Epithelial cell of proximal tubule (primary cell): ENCODE measurements at places on chromosomes 3 and 15.

DNA sequence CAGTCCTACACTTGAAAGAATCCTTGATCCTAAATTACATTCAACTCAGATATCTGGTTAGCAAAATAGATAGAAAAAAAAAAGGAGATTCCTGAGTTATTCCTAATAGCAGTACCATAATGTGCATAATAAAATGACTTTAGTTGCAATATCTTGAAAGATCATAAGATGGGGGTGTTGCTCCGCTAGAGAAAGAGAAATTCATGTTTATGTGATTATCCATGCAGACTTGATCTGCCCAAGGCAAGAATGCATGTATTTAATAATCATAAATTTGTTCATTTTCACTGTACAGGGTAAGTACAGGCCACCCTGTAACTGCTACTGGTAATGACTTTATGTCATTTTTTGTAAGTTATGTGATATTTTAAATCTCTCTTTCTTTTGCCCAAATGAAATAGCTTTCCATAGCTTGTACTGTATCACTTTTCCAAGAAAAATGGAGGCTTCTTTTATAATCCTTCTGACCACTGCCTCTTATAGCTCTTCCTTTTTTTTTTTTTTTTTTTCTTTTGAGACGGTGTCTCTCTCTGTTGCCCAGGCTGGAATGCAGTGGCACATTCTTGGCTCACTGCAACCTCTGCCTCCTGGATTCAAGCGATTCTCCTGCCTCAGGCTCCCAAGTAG is 84.6 kb downstream of the HCN4 start:
- no peak for DNase-seq

DNA sequence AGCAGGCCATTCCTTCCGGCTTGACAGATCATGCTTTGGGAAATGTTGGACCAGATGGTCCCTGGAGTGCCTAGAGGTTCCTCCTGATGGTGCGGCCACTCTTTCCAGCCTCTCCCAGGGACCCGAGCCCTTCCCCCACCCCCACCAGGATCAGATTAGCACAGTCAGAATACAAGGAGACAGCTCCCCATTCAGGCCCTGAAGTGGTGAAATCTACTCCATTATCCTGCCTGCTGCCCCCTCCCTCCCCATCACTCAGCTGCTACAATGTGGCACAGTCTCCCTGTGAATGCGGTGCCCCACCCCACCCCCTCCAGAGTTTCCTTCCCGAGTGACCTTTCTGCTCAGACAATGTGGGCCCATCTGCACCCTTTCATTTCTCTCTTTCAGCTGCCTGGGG is 29.4 kb downstream of the RNU5B-1 start:
- no peak for DNase-seq

DNA sequence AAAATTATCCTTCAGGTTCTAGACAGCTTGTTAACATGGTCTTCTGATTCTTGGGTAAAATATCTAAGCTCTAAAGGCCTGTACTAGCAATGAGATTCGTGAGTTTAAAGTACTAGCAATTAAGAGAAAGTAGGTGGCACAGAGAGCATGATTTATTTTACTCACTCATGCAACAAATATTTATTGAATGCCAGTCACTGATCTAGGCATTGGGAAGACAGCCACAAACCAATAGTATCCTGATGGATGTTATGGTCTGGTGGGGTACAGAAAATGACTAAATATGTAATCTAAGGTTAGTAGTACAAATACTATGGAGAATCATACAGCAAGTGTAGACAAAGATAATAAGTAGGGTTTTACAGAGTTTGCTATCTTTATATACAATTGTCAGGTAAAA is 751.3 kb downstream of the ZNF385D start:
- DNase-seq: no peak

- DNase-seq: no peak
Observed at GRCh38 chr15:66927201-66928077, 138.0 kb upstream of the SMAD3 start.

DNA sequence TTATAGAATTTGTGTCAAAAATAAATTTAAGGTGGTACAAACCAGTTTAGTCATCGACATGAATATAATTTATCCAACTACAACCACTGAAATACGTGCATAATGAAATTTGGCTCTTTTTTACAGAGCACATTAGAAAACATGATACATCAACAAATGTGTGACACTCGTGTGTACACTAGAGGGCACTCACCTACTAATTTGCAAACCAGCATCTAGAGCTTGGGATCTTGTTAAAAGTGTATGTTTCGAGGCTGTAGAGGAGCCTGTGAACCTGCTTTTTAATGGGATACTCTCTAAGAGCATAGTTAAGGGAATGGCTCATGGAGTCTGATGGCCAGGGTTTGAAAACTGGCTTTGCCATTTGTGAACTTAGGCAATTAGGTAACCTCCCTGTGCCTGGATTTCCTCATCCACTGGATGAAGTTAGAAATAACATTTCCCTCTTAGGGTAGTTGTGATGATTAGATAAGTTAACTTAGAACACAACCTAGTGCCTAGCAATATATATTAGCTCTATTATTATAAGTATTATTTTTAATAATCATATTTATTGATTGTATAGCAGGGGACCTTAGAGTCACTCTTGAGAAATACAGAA is 8.8 kb upstream of the CPOX start:
- no peak for DNase-seq

- DNase-seq: no peak
Observed at GRCh38 chr15:87618203-87618725, 638.3 kb downstream of the NTRK3 start.

DNA sequence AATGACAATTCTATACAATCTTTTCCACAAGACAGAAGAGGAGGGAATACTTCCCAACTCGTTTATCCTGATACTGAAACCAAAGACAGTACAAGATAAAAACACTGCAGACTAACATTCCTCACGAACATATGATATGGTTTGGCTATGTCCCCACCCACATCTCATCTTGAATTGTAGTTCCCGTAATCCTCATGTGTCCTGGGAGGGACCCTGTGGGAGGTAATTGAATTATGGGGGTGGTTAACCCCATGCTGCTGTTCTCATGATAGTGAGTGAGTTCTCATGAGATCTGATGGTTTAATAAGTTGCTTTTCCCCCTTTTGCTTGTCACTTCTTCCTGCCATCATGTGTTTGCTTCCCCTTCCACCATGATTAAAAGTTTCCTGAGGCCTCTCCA is 83.9 kb upstream of the PROK2 start:
- no peak for DNase-seq

DNA sequence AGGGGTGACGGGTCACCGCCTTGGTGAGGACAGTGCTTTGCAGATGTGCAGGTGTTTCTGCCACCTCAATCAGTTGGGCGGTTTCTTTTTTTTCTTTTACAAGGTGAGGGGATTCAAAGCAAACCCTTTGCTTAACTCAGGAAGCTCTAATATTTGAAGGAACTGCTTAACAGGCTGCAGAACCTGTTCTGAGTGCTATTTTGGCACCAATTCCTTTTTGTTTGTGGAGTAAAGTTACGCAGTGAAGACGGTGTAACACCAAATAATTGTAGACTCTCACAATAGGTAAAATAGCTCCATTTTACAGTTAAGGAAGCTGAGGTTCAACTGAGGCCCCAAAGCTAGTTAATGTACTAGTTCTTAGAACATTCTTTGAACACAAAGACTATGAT is 6.6 kb downstream of the GHRL start:
- DNase-seq: no peak

DNA sequence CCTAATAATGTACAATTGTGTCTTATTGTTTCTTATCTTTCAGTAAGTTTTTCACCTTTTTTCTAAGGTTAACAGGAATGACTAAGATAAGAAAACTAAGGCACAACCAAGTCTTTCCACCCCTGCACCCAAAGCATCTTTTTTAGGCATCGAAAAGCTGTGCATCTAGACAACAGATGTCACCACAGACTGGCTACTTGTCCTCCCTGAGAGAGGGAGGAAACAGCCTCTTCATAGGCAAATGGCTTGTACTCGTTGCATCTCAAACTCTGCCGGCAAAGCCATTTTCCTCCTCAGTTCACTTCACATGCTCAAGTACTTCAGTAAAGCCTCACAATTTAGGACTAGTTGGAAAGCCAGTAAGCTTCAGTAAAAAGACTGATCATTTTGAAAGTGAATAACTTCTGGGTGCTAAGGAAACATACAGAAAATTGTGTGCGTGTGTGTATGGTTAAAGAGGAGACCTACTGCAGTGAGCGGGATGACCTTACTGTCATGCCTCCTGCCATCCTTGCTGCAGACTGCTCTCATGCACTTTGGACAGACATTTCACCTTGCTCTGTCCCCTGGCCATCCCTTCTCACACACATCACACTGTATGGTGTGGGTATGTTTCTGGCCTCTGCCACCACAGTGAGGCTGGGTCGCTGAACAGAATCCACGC is 36.5 kb upstream of the HACD2 start:
- DNase-seq: no peak

DNA sequence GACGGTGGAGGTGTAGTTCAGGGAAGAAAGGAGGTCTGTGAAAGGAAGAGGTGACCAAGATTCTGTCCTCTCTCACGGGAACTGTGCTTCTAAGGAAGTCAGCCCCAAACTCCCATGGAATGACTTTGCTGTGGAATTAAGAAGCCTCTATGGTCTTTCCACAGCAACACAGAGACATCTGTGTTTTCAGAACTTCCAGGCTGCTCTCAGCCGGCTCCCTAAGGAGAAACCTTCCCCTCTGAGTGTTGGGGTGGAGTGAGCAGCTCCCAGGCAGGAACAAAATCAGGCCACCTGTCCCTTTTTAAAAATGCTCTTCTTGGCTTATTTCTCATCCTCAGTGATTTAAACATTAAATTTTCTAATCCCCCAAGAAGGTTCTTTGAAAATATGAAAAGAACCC is 53.3 kb upstream of the SNRK start:
- DNase-seq: no peak

DNA sequence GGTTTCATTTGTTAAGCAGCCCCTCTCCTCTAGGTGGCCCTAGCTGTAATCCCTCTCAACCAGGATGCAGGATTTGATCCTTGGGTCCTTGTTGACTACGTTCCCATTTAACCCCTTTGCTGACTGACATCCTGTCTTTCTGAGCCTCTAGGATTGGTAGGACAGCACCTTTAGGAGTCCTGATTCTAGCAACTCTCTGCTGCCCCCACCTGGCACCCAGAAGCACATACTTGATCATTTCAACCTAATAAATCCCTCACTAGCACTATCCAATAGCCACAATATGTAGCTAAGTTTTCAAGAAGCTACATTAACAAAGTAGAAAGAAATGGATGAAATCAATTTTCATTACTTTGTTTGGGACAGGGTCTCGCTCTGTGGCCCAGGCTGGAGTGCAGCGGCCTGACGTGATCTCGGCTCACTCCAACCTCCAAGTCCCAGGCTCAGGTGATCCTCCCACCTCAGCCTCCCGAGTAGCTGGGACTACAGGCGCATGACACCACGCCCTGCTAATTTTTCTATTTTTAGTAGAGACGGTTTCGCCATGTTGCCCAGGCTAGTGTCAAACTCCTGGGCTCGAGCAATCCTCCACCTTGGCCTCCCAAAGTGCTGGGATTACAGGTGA is 28.3 kb downstream of the RSL24D1 start:
- DNase-seq: peak; percentile 29

DNA sequence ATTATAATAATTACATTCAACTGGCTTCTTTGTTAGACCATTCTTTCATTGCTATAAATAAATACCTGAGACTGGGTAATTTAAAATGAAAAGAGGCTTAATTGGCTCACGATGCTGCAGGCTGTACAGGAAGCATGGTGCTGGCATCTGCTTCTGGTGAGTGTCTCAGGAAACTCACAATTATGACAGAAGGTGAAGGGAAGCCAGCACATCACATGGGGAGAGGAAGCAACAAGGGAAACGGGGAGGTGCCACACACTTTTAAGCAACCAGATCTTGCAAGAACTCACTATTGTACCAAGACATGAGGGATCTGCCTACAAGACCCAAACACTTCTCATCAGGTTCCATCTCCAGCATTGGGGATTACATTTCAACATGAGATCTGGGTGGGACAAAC is 413.1 kb upstream of the ARRDC4 start:
- no peak for DNase-seq

DNA sequence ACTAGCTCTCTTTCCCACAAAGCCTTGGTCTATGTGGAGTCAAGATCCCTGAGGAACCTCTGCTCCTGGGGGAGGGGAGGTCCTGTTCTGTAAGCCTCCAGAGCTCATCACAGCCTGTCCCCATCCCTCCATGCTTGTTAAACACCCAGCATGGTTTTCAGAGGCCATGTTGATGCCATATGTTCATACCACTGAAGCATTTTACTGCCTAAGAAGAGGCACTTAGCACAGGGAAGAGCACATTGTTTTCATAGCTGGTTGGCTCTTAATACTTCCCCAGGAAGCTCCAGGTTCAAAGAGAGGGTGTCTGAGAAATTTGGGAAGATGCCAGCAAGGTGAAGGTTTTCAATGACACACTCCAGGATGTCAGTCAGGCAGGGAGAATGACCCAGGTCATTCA is 25.6 kb downstream of the CPNE4 start:
- DNase-seq: no peak

DNA sequence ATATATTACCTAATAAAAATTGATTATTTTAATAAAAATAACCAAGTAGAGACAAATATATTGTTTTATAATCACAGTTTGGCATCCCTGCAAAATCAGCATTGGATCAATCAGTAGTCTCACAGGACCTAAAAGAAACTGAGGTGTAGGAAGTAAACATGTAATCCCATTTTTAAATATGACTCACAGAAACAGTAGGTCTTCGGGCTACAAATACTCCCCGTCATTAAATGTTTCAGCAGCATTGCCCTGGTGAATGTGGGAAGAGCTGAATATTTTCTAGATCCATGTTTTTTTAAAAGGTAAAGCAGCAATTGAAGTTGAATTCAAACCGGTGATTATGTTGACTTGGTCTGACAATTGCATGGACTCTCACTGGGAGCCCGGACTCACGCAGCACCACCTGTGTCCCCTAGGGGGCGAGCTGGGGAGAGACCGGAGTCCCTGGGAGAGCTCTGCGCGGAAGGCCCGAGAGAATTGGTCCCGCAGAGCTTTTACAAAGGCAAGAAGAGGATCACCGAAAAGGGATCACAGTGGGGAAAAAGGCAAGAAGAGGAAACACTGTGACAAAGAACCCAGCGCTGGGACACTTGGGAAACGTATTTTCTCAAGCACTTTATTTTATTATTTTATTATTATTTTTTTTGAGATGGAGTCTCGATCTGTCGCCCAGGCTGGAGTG is 17.2 kb upstream of the USP3 start:
- no peak for DNase-seq

GRCh38 chr3:132593241-132593946 is 3.7 kb upstream of the ACKR4 start:
- DNase-seq: no peak

- no peak for DNase-seq
Observed at GRCh38 chr3:183502237-183503181, 53.0 kb downstream of the KLHL6 start.

DNA sequence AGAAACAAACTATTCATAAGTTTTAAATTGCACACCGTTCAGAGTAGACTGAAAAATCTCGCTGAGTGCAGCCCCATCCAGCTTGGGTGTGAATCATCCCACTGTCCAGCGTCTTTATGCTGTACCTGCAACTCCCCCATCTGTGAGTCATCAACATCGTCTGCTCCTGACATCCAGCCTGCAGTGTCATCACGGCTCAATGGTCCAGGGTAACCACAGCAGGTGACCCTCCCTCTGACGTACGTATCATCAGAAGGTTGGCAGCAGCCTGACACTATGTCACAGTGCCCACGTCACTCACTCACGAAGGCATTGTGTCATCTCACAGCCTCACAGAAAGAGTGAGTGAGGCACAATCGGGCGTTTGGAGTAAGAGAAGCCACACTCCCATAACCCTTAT is 65.2 kb downstream of the TPRA1 start:
- peak; percentile 91 for DNase-seq

- DNase-seq: no peak
Observed at GRCh38 chr3:112002096-112002971, 3.6 kb downstream of the TAGLN3 start.
